ENCODE measurements at places on chromosomes 7 and 10.

DNA sequence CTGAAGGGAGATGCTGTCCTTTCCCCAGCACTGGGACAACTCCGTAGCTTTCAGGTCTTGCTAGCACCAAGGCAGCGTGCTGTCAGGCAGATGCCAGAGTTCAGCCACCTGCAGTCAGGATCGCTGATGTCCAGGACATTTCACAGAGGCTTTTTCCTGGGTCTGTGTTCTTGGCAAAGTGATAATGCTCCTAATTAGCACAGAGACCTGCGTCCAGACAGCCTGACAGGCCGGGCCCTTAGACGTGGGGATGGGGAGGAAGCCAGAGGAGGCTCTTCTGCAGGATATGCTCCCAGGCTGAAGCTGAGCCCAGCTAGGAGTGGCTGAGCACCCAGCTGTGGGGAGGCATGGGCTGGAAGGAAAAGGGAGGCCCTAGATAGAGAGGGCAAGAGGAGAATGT is 82.5 kb upstream of the TBX20 start:
- DNase-seq = no peak

- no peak for DNase-seq
Observed at GRCh38 chr10:6877336-6877721, 297.3 kb upstream of the PRKCQ start.

DNA sequence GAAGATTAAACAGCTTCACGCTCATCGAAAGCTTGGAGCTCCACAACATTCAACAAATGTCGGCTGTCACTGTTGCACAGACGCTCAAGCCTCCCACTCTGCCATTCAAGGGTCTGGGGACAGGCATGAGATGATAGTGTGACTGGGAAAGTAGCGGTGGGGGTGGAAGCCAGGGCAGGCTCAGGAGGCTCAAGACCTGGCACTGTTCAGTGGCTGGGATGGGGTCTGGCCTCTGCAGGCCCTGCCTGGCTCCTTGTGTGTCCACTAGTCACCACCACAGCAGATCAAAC is 13.5 kb upstream of the GTPBP4 start:
- no peak for DNase-seq

DNA sequence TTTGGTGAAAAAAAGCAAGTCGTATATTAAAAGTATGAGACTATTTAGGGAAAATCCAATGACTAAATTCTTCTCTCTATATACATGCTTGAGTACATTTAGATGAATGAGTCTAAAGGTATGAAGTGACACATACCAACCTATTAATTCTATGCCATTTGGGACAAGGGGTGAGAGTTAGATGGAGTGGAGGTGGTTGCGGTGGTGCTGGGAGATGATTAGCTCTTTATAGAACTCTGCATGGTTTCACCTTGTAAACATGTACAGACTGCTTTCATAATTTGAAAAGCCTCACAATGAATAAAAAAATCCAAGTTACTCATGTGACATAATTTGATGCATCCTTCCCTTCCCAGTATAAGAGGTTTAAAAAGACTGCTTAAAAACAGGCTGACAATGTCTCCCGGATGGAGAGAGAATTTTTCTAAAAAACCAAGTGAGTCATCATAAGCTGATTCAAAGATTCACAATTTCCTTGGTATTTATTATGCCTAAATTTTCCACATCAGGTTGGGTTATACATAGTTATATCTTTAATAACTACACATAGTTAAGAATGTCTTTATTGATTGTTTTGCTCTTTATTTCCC is 572.8 kb downstream of the REEP3 start:
- DNase-seq = no peak

GRCh38 chr7:67344481-67345193 is 348.0 kb downstream of the TYW1 start:
- DNase-seq = no peak
